Fibroblast of skin of left quadriceps (primary cell): ENCODE measurements at places on chromosomes 12 and 14.
A peak's percentile ranks its signal among the peaks of the same experiment; 100 is the strongest.

GRCh38 chr14:93980456-93981201, 4.3 kb upstream of the ASB2 start:
- no peak for DNase-seq

DNA sequence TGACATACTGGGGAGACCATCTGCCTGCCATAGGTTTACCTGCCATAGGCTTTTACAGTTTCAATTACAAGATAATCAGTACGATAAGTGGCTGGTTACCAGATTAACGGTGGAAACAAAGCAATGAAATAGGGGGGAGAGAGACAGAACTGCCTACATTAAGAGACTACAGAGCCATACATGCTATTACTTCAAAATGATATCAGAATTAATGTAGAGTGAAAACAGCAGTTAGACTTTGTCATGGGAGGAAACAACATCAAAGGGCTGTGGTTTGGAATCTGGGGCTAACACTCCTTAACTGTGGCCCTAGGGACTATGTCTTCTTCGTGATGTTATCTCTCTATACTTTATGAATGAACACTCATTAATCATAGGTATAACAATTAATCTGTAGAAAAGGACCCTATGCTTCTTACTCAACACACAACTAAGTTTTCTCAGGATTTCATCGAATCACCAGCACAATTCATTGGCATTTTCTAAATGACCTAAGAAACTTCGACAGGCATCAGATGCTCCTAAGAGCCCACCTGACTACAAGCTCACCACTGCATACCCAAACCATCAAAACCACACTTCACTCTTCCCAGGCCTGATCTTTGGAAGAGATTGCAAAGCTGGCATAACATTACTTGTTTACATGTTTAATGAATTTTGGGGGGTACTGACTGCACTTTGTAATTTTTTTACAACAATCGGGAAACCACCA, 475.6 kb upstream of the SOX5 start:
- DNase-seq = no peak

- DNase-seq = no peak
Observed at GRCh38 chr14:61997161-61997560, 234.9 kb downstream of the SNAPC1 start.

DNA sequence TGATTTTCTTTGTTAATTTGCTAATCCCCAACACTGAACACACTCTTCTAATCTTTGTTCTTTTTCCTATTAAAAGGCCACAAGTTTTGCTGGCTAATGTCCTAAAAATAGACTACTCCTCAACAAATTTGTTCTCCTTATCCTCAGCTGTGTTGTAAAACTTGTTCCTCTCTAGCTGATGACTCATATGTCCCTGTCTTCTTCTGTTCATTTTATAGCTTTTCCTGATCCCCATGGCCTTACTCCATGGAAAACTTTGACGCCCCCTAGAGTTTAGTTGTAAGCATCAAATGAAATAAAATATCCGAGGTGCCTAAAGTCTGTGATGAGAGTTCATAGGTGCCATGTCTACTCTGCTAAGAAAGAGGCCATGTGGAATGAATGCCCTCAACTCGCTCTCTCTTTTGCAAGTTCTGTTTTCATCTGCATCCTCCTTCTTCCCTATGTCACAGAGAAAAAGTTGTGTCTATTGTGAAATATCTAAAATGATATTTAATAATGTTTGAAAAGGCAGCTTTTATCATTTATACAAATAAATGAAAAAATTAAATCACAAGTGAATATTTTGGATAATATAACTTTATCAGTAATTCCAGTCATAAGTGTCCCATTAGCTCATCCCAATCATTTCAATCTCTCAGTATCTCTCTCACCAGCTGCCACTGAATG, 237.9 kb downstream of the IPO8 start:
- DNase-seq = peak; percentile 62

- DNase-seq = no peak
Observed at GRCh38 chr14:67232621-67233020, 8.6 kb upstream of the PALS1 start.

- DNase-seq = no peak
Observed at GRCh38 chr14:99265571-99265970, 6.4 kb downstream of the BCL11B start.

GRCh38 chr12:101743242-101743641, 4.0 kb upstream of the SYCP3 start:
- no peak for DNase-seq

DNA sequence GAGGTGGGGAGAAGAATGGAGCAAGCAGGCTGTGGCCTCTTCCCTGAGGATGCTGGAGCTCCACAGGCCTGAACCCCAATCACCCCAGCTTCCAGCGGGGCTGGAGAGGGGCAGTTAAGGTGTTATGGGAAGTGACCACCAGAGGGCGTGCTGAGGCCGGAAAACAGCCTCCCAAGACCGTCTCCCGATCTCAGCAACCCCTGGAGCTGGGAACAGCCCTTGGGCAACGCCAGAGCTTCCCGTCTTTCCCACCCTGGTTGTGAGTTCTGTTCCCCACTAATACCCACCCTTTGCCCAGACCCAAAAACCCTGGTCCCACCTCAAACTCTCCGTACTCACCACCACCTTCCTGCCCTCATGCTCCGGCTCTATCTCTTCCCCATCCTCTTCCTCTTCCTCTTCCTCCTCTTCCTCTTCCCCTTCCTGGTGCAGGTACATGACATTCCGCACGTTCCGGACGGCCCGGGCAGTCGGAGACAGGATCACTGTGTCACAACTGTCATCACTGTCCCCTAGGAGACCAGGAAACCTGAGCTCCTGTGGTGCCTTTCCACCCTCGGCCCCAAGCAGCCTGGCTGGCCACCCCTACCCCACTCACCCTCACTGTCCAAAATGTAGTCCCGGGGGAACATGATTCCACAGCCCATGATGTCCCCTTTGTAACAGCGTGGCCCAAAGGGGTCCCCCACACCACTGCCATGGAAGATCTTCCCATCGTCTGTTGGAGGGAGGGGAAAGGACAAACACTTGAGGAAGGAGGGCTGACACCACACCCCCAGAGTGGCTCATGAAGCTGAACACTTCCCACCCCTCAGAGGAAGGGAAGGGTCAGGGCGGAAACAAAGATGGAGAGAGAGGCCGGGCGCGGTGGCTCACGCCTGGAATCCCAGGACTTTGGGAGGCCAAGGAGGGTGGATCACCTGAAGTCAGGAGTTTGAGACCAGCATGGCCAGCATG, 12.9 kb downstream of the SPRYD3 start:
- DNase-seq = no peak

DNA sequence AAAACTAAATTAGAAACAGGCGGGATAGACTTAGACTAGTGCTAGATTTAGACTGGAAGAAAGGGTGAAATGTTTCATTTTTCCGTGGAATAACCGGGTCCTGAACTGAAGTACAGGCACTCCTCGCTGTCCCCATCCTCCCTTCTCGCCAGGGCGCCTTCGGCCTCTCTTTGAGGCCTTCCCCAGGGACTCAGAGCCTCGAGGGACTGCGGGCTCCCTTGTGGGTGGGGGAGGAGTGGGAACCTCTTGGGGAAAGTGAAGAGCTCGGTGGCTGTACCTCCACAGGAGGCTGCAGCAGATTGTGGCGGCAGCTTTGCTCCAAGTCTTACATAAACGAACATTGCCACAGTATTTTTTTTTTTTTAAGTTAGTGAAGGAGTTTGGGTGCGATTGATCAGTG, 1988.8 kb upstream of the FLRT2 start:
- no peak for DNase-seq

DNA sequence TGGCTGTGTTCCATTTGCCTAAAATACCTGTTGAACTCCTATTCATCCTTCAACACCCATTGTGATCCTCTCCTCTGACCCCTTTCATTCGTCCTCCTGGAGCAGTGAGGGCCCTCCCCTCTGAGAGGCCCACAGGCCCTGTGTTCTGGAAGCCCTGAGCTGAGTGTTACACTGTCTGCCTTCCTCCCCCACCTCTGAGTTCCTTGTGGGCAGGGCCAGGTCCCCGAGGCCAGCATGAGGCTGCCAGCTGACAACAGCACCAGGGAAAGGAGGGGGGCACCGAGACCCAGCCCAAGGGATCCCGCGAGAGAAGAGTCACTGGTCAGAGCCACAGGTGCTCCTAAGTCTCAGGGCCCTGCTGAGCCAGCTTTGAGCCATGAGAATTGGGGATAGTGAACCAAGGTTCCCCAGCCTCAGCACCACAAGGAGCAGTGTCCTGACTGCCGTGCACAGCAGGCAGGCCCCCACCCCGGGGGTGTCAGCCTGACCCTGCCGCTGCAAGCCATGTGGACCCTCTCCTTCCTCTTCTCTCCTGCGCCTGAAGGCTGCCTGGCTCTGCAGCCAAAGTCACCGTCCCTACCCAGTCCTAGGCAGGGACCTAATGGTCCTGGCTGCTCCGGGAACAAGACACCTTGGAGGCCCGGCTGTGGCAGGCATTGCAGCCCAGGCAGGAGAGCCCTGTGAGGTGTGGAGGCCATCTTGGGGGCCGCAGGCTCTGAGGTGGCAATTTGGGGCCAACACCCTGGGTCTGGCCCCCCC, 52.5 kb downstream of the BEGAIN start:
- DNase-seq = no peak

- peak; percentile 20 for DNase-seq
Observed at GRCh38 chr14:65791191-65791981, 378.9 kb downstream of the FUT8 start.

DNA sequence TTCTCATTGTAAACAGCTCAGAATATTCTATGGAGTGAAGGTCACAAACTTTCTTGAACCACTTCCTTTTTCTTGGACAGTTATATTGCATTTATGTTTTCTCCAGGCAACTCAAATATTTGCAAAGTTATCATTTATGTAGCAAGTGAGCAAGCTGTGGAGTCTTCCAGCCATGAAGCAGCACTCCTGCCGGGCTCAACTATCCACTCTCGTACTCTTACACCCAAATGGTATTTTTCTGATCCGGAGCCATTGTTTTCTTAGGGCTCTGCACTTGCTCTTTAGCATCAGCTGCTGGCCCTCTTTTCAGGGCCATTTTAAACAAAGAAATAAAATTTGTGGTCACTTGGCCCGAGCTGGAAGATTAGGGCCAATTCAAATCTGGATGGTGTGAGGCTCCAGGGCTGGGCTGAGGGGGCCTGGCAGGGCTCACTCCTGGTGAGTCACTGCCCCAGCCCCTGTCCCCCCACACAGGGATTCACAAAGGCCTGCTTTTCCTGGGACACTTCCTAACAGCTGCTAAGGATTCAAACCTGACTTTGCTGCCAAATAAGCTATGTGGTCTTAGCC, 19.7 kb downstream of the SYNE3 start:
- DNase-seq = no peak

GRCh38 chr14:98822917-98823316, 449.1 kb downstream of the BCL11B start:
- no peak for DNase-seq
